Urinary bladder (tissue), 4 donors: ENCODE measurements at places on chromosomes 1 and 21. TPM values are rescaled to one million over a fixed set of nuclear protein-coding genes. Genes with fewer than 3 reads are reported as not detected.

The CHI3L1 gene
- total RNA-seq = 0.53 TPM

The IL19 gene
- total RNA-seq = not detected

The PROX1 gene
- total RNA-seq = 15.9 TPM

The SELE gene
- 6.6 TPM for total RNA-seq

The SPATA1 gene
- 1.2 TPM for total RNA-seq

The LGR6 gene
- total RNA-seq = 0.37 TPM

GRCh38 chr1:12640958-12641272 is 3.0 kb upstream of the AADACL4 start:
- DNase-seq = no peak

DNA sequence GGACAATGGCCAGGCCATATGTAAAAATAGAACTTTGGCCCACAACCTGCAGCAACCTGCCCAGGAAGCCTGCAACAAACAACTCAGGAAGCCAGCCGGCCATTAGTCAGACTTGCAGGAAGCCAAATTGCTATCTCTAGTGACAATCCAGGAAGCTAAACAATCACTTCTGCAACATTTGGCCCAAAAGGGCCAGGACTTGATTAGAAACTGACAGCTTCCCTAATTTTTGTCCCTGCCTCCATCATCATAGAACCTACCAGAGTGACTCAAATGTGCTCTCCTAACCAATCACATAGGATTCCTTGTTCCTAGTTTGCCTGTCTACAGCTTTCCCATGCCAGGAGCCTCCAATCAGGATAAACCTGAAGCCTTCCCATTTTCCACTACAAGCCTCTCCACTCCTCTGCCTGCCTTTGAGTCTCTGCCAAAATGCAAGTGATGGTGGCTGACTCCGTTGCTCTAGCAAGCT is 639.3 kb downstream of the PTPRU start:
- DNase-seq = no peak

- DNase-seq = no peak
These were observed 48.6 kb upstream of the COL11A1 start for GRCh38 chr1:103156966-103157365.

DNA sequence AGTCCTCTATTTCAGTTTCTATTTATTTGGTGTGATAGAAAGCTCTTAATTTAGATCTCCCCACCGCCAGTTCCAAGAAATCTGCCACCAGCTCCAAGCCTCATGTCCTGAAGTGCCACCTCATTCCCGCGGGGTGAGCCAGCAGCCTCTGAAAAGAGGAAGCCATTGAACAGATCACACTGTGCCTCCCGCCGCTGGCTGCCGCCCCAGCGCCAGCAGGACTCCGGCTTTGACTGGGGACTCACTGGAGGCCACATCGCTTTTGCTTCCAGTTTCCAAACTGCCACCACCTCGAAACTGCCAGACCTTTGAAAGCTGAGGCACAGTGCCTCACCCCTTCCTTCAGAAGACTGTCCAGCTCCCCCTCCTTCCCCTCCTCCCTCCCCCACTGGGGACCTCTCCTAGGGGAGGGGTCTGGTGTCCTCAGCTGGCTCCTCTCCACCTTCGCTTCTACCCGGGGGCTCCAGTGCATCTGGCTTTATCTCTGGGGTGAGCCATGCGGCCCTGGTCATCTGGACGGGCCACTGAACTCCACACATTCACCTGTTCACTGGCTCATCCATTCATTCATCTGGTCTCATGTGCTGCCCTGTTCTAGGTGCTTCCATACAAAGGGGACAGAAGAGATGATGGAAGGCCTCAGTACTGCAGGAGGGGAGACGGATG is 58.9 kb downstream of the VPS26C start:
- DNase-seq = no peak

DNA sequence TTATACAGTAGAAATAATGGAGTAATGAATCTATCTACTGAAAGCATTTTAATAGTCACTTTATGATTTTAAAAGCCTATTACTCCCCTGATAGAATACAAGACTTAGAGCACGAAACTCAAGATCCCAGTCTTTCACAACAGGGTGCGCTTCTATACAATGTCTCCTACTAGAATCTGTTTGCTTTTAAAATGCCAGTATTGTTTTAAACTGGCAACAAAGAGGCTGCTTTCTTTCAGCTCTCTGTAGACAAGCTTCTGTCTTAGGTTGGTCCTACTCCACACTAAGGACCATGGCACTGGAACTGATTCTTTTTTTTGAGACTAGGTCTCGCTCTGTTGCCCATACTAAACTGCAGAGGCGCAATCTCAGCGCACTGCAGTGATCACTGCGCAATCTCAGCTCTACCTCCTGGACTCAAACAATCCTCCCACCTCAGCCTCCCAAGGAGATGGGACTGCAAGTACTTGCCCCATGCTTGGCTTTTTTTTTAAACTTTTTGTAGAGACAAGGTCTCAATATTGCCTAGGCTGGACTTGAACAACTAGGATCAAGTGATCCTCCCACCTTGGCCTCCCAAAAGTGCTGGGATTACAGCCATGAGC is 4.8 kb downstream of the DCAF8 start:
- no peak for DNase-seq

GRCh38 chr1:32159189-32159588 is 20.3 kb upstream of the TXLNA start:
- DNase-seq = no peak

GRCh38 chr1:243595527-243596210 is 254.4 kb downstream of the AKT3 start:
- no peak for DNase-seq

- DNase-seq = no peak
These were observed 1.5 kb downstream of the ZNF684 start for GRCh38 chr1:40532844-40533424.
